ENCODE measurements at places on chromosomes 6 and 20.

DNA sequence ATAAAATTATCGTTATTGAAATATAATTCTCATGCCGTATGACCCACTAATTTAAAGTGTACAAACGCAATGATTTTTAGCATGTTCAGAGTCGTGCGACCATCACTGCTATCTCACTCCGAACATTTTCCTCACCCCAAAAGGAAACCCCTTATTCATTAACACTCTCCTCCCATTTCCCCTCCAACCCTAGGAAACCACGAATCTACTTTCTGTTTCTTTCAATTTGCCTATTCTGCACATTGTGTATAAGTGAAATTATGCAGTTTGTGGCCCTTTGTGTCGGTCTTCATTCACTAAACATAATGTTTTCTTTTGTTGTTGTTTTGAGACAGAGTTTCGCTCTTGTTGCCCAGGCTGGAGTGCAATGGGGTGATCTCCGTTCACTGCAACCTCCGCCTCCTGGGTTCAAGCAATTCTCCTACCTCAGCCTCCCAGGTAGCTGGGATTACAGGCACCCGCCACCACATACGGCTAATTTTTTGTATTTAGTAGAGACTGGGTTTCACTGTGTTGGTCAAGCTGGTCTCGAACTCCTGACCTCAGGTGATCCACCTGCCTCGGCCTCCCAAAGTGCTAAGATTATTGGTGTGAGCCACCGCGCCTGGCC is 99.7 kb upstream of the ZNF217 start:
- DNase-seq = no peak

DNA sequence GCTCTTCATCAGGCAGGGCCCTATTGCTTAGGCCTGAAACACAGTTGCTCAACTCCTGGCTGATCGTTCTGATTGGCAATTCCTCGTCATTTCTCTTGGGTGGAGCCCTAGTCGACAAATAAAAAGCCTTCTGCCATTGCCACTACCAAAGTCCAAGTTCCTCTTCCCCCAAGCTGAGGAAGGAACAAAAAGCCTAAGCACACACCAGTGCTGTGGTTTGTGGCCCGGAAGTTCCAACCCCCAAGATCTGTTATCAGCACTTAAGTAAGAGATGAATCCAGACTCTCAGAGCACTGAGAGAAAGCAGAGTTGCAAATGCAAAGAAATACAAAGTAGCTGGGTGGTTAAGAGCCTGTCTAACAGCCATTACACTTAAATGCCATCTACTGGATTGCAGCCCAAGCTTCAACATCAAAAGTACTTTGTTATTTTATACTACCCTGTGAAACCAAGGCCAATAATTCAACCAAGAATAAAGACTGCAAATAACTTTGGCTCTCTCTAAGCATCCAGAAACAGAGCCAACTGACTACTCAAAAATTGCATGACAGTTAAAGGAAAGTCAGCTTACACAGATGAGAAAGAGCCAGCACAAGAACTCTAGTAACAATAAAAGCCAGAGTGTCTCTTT is 1024.0 kb downstream of the GRIK2 start:
- no peak for DNase-seq

GRCh38 chr6:108295676-108296075 is 822 bp downstream of the AFG1L start:
- no peak for DNase-seq

DNA sequence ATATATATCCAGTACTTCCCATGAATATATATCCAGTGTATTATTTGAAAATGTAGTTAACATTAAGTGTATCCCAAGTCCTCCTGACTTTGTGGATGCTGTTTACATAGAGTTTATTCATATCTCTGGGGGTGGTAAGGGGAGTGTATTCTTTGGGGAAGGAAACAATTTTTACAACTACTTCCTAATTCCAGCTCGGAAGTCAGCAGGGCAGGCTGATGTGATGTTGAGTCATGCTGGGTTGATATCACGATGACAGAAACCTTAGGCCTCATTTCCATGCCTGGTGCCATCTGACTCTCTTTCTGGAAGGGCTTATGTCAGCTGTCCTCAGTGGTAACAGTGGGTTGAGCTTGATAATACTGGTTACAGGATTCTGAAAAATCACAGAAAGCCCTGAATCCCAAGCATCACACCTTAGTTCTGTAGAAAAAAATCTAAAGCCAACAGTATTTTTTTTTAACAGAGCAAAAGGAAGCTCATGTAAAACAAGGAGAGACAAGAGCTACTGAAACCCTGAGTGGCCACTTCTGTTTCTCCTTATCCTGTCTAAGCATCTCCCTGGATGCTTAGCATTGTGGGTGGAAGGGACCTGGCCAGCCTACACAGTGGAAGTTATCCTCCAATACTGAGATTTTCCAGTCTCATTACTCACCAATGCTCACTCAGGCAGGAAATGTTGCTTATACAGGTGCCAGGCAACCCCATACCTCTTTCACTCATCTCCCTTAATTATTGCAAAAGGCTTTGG is 75.2 kb upstream of the IYD start:
- DNase-seq = peak; percentile 93

DNA sequence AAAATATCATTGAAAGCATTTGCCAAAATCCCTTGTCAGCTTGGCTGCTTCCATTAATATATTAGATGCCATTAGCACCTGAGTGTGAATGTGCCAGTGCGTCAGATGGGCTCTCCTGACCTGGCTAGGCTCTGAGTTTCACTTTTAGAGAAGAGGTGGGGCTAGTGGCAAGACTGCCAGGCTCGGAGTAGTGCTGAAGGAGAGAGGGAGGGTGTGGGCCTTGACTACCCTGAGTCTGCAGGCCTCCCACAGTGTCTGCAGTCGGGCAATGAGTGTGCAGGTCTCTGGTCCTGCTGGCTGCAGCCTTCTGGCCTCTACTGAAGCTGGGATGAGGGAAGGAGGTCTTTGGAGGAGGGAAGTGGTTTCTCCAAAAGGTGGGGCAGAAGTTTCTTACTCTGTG is 34.6 kb upstream of the PNPLA1 start:
- no peak for DNase-seq

GRCh38 chr6:110853754-110854477 is 20.7 kb upstream of the AMD1 start:
- no peak for DNase-seq

GRCh38 chr6:47075741-47076421 is 33.7 kb upstream of the ADGRF1 start:
- no peak for DNase-seq

- no peak for DNase-seq
These were observed 21.2 kb upstream of the ELOVL5 start for GRCh38 chr6:53369876-53370515.

GRCh38 chr20:35447082-35447789 is 8.2 kb upstream of the CEP250 start:
- DNase-seq = peak; percentile 64

GRCh38 chr6:105272786-105273185 is 93.0 kb upstream of the POPDC3 start:
- no peak for DNase-seq

DNA sequence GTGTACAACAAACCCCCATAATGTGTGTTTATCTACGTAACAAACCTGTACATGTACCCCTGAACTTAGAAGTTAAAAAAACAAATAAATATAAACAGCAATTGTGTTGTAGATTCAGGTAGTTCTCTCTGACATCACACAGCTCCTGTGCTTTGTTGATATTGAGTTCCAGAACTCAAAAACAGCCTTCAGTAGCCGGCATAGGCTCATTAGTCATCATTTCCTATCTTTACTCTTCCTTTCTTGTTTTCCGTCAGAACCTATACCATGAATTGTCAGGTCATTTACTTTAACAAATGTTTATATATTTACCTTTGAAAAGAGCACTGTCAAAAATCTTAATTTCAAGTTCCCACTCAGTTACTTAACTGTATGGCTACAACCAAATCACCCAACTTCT is 88.8 kb downstream of the ADTRP start:
- no peak for DNase-seq

All from stromal cell of bone marrow (primary cell).